ENCODE measurements at places on chromosomes 4 and X. TPM values are rescaled to one million over a fixed set of nuclear protein-coding genes. Genes with fewer than 3 reads are reported as not detected.

GRCh38 chrX:37796805-37797204 lies 16.9 kb downstream of the CYBB start:
- DNase-seq = no peak

- no peak for DNase-seq
Observed at GRCh38 chr4:109079201-109079600, 223.3 kb downstream of the COL25A1 start.

- DNase-seq = no peak
Observed at GRCh38 chr4:211033-211511, 86.8 kb downstream of the ZNF718 start.

GRCh38 chr4:10056334-10057022 lies 35.2 kb upstream of the SLC2A9 start:
- no peak for DNase-seq

Gene NSG1
- polyA plus RNA-seq = 5.1 TPM

Data from right renal cortex interstitium (tissue), 3 donors.